Activated CD8-positive, alpha-beta memory T cell treated with anti-CD3 and anti-CD28 coated beads, Interleukin-2, amount 50 U/mL, for 4 hours (primary cell): ENCODE measurements at places on chromosomes 3 and 15.

GRCh38 chr3:48738926-48739616, 22.1 kb upstream of the IP6K2 start:
- no peak for DNase-seq

DNA sequence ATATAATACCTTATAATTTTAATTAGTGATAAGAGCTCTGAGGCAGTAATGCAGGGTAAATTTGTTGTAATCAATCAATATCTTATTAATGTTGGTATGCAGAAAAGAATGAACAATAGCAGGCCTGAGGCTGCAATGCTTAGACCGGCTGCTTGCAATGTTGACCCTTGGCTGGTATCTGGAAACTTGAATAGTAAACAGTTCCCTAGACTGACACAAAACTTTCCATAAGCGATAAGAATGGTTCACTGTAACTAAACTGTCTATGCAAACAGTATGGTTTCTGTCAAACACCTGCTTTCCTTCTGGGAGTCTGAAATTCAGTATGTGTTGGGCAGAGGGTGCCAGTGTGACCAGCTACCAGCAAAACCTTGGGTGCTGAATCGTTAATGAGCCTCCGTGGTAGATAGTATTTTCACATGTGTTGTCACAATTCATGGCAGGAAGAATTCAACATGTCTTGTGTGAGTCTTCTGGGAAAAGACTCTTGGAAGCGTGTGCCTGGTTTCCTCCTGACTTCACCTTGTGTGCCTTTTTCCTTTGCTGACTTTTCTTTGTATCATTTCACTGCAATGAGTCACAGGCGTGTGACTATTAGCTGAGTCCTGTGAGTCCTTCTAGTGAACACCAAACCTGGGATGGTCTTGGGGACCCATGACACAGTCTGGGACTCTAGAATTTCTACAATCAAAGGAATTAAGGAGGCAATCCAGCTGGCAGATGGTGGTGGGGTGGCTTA, 30.7 kb upstream of the CLRN1 start:
- no peak for DNase-seq

DNA sequence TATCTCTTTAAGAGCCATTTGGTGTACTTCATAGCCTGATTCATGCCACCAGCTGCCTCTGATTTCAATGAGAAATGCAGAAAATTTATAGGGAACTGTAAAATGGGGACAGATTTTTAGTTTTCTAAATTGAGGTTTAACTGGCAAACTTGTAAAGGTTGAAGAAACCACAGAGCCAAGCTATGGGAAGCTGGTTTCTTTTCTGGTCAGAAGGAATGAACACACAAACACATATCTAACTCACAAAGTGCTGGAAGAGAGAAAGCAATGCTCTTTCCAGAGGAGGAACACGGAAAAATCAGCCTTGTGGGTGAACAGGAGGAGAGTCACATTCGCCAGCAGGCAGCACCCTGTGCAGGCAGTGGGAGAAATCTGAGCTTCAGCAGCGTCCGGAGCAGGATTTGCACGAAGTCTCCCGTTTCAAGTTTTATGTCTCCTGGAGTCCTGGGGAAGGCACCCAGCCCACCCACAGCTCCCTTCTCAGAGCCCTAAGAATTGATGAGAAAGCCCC, 481 bp downstream of the MASP1 start:
- DNase-seq, result no peak

- no peak for DNase-seq
These were observed 10.6 kb downstream of the LSG1 start for GRCh38 chr3:194661374-194661773.

- no peak for DNase-seq
These were observed 40.6 kb downstream of the ARNT2 start for GRCh38 chr15:80444680-80445251.

- DNase-seq, result no peak
These were observed 189.9 kb upstream of the THRB start for GRCh38 chr3:24684506-24685023.

GRCh38 chr3:161175506-161175905, 45.6 kb upstream of the NMD3 start:
- DNase-seq, result no peak

GRCh38 chr15:99059010-99059981, 45.6 kb upstream of the SYNM start:
- peak; percentile 50 for DNase-seq

DNA sequence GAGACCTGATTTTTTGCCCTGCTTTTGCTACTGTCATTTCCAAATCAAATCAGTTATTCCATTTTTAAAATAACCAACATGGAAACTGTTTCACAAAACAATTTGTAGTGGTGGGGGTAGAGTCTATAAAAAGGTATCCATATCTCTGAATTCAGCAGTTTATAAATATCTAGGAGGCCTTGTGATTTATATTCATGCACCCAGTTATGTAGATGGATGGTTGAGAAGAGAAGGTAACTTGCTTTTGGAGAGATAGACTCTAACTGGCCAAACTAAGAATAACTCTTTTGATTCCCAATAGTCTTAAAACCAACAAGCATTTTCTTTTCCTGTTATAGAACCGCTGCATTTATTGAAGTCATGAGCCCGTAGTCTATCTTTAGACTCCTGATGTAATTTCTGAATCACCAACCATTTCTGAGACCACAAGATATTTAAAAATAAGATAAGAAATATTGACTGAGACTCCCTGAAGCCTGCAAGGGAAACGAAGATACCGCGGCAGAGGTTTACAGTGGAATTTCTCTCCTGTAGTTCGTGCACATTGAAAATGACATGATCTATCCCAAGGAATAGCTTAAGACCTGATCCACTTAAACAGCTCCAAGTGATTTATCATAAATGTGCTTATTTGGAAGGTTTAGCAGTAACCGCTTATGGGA, 68.5 kb downstream of the SAMMSON start:
- no peak for DNase-seq

- no peak for DNase-seq
These were observed 79.0 kb downstream of the THSD4 start for GRCh38 chr15:71194286-71194685.

- DNase-seq, result no peak
These were observed 965 bp upstream of the CRBN start for GRCh38 chr3:3180456-3180855.

GRCh38 chr15:31161951-31162350, 60.4 kb upstream of the TRPM1 start:
- no peak for DNase-seq

DNA sequence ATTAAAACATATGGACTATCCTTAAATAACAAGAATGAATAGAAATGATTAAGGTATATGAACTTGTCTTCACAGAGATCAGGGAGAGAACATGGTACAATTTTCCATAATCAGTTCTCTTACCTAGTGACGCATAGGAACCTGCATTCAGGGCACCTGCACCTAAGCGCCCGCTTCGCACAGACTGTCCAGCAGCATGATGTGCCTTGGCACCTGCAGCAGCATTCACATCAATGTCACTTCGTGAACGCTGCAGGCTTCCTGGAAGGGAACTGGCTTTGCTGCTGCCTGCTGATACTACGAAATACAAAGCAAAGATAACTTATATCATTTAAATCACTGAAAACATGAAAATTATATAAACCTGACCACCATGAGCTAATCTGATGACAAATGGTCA, 115.2 kb downstream of the CLASP2 start:
- no peak for DNase-seq

- DNase-seq, result no peak
These were observed 43.3 kb downstream of the CYFIP1 start for GRCh38 chr15:22936577-22937472.

GRCh38 chr3:46675843-46676567, 17.5 kb downstream of the ALS2CL start:
- DNase-seq, result no peak

DNA sequence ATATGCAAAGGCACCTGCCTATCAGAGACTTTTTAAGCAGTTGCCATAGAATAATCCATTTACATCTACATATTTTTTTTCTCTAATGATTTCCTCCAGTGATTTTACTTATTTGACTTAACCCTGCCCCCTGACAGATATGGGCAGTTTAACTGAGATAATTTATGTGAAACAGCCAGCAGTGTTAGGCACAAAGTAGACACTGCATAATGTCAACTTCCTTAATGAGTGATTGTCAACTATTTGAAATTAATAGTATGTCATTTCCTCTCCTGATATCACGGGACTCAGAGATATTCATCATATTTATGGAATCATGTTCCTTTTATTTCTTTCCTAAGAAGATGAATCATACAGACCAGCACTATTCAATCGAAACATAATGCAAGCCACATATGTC, 179.9 kb upstream of the ATP10A start:
- DNase-seq, result no peak

- no peak for DNase-seq
These were observed 5.0 kb upstream of the SKIC8 start for GRCh38 chr15:78304216-78305066.

DNA sequence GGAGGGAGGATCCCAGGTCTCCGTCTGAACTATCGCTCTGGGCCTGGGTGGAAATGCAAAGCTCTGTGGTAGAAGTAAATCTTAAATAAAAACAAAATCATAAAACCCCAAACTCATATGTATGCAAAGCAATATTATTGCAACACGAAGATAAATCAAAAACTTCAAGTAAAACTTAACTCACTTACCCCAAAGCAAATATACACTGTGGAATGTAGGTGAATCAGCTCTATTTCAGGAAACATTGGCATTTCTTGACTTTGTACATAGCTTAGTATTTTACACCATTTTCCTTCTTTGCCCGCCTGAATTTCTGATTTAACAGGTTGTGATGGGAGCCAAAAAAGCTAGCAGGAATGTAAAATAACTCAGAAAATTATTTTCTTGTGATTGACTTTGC, 126.2 kb downstream of the TPRG1 start:
- no peak for DNase-seq

DNA sequence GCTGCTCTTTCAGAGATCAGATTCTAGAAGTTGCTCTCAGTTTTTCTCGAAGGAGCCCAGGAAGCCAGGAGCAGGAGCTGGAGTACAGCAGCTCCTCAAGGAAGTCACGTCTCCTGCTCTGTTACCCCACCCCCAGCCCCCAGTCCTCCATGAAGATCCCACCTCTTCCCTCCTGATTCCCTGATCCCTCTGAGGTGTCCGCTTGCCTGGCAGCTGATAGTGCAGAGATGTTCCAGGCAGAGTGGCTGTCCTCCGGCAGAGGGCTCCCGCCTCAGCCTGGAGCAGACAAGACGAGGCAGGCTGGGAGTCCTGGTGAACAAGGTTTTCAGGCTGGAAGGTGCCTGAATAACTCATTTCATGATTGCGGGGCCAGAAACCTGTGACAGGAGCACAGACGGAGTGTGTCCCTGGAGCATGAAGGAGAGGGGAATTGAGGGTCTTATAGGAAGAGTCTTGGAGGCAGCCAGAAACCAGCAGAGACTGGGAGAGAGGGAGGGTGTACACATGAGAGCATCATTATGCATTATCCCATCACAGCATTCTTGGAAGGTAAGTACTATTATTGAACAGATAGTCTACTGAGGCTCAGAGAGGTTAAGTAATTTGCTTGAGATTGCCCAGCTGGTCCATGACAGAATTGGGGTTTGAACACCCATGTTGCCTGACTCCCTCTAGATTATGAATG, 1.2 kb downstream of the HRH1 start:
- DNase-seq, result no peak

DNA sequence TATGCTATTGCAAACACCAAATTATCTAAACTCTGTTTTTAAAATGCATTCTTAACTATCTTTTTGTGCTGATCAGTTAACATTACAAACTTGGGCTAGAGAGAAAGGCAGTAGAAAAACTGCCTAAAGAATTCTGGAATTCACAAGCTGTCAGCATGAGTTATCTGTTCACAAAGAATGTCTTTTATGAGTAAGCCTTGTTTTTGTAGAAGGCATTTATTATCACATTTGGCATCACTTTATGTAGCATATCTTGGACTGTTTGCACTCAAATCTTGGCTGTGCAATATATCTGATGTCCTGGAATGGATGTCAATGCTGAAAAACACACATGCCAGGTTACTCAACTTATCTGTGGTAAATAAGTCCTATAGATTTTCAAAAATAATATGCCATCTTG, 15.5 kb upstream of the BCHE start:
- DNase-seq, result no peak

DNA sequence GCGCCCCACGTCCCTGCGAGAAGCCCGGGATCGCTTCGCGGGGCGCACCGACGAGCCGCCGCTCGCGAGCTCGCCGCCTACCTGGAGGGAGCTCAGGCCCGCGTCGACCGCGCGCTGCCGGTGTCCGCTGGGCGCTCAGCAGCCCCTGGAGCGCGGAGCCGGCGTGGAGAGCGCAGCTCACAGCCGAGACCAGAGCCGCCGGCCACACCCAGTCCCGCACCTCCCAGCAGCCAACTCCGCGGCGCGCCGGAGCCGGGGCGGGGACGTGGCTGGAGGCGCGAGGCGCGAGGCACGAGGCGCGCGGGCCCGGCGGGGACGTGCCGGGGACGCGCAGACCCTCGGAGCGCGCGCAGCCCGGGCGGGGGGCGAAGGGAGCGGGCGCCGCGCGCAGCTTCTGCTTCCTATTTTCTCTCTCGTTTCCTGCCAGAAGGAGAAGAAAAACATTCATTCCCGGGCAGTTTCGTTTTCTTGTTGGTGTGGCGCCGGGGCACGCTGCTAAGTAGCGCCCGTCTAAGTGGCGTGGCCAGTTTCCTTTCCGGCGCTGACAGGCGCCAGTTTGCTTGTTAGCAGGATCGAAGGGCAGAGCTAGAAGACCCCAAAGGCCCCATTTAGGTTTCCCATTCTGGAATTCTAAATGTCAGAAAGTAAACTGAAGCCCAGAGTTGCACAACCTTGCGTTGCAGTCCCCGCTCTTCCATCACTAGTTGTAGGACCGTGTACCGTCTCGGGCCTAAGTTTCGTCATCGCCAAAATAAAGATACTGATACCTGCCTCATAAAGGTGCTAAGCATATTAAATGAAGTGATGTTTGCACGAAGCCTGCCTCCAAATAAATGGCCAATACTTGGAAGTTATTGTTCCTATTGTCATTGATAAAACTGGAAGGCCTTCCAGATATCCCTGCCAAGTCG, at the start of gene GNB4:
Gene GNB4 (minus strand): TSS at position 206 of the 911 bp plus-strand sequence. CDS start 25,270 bp downstream, outside the sequence.
- peak; percentile 34 for DNase-seq

- DNase-seq, result no peak
These were observed 227.3 kb downstream of the FOXP1 start for GRCh38 chr3:71356265-71356664.

DNA sequence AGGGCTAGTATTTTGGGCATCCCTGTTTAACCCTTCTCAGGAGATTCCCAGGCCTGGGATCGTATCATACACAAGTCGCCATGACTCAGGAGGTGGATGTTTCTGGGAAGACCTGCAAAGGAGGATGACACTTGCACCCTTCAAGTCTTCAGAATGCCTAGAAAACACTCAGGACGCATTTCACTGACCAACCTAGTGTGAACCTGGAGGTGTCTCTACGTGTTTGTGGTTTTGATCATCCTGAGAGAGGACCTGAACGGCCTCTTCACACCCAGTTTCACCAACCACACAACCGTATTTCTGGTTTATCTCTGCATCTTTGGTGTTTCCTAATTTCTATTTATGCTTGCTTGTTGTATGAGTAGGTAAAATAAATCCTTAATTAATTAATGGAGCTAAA, 2.8 kb upstream of the CLDND1 start:
- no peak for DNase-seq

- no peak for DNase-seq
These were observed 33.4 kb upstream of the RAD18 start for GRCh38 chr3:8996681-8997121.

DNA sequence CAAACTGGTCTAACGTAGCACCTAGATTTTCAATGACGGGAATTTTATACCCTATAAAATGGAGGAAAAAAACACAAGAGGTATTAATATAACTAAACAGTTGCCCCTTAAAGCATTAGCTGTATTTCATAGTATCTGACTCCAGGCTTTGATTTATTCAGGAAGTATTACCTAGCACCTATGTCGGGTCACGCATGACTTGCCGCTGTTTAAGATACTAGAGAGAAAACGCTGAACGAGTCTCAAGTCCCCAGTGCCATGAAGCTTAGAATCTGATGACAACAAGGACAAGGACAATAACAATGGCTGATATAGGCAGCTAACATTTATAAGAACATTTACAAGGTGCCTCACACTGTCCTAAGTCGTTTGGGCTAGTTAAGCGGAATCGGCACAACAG, 1.9 kb downstream of the SNRPA1 start:
- DNase-seq, result no peak
